ENCODE measurements at places on chromosomes 12 and 14. TPM values are rescaled to one million over a fixed set of nuclear protein-coding genes. Genes with fewer than 3 reads are reported as not detected.

- DNase-seq: no peak
Measured at GRCh38 chr14:102662636-102663430, 70.4 kb downstream of the RCOR1 start.

DNA sequence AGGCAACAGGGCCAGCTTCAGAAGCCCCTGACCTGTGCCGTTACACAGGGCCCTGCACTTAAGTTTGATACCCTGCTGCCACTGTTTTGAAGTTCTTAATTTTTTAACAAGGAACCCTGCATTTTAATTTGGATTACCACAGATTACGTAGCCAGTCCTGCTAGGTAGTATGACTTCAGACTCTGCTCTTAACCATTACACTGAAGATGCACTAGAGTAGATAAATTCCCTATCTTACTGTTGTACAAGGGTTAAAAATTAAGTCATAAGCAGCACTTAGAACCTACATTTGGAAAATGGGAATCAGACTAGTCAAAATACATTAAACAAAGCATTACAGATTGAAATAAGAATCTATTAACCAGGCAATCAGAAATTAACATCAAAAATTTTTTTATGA, 2.3 kb downstream of the GNPNAT1 start:
- DNase-seq: no peak

DNA sequence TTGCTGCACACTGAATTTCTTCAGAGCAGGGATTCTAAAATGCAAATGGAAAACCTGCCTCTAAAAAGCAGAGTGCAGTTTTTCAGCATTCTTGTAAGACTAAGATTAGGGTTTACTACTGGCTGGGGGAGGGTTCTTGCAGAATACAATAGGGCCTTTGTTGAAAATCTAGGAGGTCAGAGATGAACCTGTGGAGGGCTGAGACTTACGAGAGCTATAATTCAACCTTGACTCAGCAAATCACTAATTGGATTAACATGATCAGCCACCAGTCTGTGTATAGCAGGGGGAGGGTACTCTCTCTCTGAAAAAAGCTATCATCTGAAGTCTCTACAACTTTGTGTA, 92.6 kb upstream of the HIF1A start:
- no peak for DNase-seq

GRCh38 chr12:124028555-124028925, 55.5 kb downstream of the ZNF664 start:
- no peak for DNase-seq

- no peak for DNase-seq
Measured at GRCh38 chr12:129258781-129259318, 405.6 kb downstream of the GLT1D1 start.

DNA sequence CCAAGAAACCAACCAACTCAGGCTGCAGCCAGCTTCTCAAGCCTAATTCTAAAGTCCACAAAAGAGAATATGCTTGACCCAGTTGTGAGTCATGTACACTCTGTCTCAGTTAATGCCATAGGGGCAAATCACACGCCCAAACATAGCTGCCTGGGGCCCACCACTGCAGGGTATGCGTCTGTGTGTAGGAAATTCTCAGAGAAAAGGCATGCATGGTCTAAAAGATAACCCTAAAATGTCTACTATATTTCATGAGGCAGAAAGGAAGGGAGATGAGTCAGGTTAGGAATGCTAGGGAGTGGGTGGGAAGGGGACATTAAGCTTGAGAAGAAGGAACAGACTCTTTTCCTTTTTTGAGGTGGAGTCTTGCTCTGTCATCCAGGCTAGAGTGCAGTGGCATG, 22.3 kb upstream of the SPTLC2 start:
- DNase-seq: no peak

Gene INHBE
- total RNA-seq: not detected

Gene PTPRB
- 14.8 TPM for total RNA-seq

Gene NAV3
- total RNA-seq: 24.3 TPM
